Osteoblast (primary cell): ENCODE measurements at places on chromosomes 5 and 9. TPM values are rescaled to one million over a fixed set of nuclear protein-coding genes. Genes with fewer than 3 reads are reported as not detected.
A peak's percentile ranks its signal among the peaks of the same experiment; 100 is the strongest.

GRCh38 chr9:20562051-20562450 lies 60.2 kb downstream of the MLLT3 start:
- no peak for DNase-seq

GRCh38 chr5:56449071-56449640 lies 216.0 kb upstream of the ANKRD55 start:
- DNase-seq, result no peak

DNA sequence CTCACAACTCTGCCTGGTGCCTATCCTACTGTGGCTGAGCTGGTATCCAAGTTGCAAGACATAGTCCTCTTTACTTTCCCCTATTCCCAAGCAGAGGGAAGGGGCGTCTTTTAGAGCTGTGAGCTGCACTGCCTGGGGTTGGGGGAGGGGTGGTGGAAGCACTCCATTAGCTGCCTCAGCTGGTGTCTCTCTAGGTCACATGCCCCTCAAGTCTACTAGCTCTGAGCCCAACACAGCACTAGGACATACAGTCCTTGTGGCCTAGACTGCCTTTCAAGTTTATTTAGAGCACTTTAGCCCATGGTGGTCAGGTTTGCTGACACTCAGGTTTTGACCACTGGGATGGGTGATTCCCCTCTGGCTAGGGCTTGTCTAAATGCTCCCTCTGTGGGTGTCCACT lies 54.7 kb downstream of the SREK1 start:
- no peak for DNase-seq

DNA sequence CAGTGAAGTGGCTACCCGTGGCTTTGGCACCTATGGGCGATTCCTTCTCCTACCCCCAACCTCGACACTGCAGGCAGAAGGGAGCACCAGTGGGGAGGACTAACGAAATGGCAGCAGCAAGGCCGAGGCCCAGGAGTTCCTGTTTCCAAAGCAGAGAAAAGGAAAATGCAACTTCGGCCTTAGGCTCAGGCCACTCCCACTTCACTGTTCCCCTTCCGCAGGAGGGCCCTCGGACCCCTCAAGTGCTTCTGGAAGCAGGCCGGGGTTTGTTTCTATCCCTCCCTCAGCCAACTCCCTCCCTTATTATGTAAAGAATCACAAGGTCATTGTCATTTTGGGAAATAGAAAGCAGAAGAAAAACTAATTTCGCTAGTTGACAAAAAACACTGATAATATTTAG lies 36.4 kb upstream of the NKX2-5 start:
- no peak for DNase-seq

Gene STPG3
- 0.36 TPM in 1 of 2 replicates, not detected in the other for total RNA-seq

DNA sequence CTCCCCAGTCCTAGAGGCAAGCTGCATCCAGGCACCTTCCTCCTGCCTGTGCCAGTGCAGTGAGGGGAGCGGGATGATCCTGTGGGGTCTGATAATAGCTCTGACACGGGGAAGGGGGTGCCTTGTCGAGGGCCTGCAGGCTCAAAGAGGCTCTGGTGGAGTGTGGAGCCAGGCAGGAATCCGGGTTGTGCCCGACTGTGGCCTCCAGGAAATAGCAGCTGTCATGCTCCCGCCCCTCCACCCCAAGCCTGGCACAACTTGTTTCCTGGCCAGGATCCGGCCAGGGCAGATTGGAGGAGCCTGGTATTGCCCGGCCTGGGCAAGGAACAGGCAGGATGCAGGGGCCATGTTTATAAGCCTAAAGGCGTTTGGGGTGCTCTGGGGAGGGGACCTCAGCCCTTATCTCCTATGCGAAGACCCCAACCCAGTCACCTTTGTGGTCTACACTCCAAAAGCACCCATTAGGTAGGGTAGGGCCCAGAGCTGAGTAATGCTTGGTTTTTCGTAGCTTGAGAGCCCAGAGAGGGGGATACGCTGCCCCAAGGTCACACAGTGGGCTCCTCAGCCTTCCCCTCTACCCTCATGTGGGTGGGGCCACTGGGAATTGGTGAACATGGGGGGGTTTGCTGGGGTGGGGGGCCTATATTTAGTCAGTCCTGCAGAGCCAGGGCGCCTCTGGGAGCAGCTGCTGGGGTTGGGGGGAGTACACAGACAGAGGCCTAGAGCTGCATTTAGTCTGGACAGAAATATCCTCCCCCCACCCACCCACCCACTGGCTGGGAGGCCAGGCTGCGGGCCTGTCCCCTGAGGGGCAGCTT lies 12.2 kb downstream of the CXXC5 start:
- DNase-seq, result peak; percentile 90

Gene CCDC171
- total RNA-seq, result 5.8 and 8.0 TPM in 2 replicates

DNA sequence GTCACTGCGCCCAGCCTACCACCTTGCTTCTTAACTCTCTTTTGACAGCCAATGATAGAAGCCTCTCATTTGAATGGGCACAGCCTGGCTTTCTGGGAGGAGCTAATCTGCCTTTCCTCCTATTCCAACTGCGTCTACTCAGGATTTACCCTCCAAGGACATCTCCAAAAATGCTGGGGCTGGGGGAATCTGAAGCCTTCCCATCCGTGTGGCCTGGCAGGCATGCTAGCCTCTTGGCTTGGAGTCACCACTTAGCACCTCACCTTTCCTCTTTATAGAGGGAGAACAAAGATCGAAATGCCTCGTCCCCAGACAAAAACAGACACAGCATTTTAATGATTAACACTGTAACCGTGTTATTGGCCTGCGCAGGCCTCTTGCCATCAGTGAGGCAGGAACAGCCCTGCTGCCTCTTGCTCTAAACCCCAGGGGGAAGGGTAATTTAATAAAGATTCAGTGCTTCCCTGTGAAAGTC lies 108.2 kb upstream of the KLF4 start:
- no peak for DNase-seq

Gene CFAP77
- total RNA-seq, result 0.29 and 0.36 TPM in 2 replicates

Gene PCDHGC4
- 2.9 and 3.8 TPM in 2 replicates for total RNA-seq

DNA sequence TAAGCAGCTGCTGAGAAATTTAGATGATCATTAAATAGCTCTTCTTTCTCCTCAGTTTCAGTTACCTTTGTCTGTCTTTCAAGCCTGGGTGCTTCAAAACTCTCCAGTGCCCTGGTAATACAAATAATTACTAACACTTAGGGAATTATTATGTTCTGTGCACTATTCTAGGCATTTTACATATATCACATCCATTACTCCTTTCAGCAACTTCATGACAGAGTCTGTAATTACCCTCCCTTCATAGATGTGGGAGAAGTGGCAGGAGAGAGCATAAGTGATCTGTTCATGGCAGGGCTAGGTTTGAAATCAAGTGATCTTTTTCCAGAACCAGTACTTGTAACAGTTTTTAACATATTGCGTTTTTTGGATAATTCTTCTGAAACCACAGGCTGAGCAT lies 32.0 kb downstream of the MAN2A1 start:
- no peak for DNase-seq

Gene OMD
- 0.36 and 1.5 TPM in 2 replicates for total RNA-seq

GRCh38 chr5:111394586-111394985 lies 117.7 kb downstream of the STARD4 start:
- DNase-seq, result peak; percentile 48

Gene C9orf153
- under 0.01 and 0.59 TPM in 2 replicates for total RNA-seq

Gene TMEM245
- 45.2 and 46.9 TPM in 2 replicates for total RNA-seq

Gene CDKN2B
- 50.7 and 51.9 TPM in 2 replicates for total RNA-seq

- no peak for DNase-seq
Measured at GRCh38 chr9:121222524-121223171, 21.0 kb upstream of the RAB14 start.

Gene ALDH1A1
- total RNA-seq, result 0.29 and 0.36 TPM in 2 replicates

DNA sequence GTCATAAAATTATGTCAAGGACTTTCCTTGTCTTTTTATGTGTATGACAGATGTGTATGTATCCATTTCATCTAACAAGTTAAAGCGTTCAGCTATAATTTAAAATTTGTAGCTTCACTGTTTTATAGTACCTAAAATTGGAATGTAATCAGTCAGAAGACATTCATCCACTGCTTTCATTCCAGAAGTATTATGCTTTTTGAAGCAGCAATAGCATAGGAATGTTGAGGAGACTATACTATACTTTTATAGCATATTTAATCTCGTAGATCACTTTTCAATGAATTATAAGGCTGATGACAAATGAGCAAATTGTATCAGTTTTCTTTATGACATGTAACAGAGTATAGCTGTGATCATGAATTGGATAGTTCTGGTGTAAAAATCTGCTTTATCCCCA lies 6.9 kb downstream of the PCDHGA12 start:
- peak; percentile 73 for DNase-seq

Gene PGM5
- 0.36 and 1.2 TPM in 2 replicates for total RNA-seq

- DNase-seq, result peak; percentile 43
Measured at GRCh38 chr5:116534964-116535651, 39.5 kb downstream of the SEMA6A start.

- no peak for DNase-seq
Measured at GRCh38 chr9:37333288-37333687, 89.2 kb upstream of the GRHPR start.

DNA sequence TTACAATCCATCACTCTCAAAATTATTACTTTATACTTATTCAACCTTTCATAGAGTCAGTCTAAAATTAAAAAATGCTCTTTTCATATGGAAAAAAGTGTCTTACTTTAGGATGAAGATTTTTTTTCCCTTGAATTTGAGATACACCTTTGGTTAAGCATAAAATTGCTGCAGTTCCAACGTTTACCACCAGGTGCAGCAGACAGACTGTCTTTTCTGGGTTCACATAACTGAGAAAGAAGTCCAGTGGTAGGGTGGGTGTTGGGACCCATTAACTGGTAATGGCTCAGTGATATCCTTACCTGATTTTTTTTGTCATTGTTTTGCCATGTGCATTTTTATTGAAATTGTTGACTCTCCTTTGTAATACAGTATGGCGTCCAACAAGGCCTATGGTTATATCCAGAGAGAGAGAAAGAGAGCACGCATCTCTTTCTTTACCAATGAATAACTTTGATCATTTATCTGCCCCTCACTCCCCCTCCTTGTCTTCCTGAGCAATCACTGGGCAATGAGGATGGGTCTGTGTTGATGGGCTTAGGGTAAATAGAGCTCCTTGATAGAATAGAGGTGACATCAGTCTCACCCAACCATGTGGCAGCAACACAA lies 98.4 kb downstream of the FBXL7 start:
- no peak for DNase-seq

DNA sequence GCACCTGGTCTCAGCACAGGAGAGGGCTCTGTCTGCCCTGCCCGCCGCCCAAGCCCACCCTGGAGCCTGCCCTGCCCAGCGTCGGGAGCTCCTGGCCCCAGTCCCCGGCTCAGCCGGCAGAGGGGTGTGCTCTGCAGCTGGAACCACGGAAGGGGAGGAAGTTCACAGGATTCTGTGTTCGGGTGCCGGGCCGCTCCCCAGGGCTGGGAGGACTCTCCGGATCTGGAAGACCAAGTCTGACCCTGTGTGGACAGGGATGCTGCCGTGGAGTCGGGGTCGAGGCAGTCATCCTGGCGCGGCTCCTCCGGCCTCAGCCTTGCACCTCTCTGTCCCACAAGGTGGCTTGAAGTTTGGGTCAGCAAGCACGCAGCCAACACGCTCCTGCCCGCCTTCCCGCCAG lies 78.6 kb downstream of the KCNT1 start:
- DNase-seq, result no peak
